ENCODE measurements at places on chromosomes 4 and X. TPM values are rescaled to one million over a fixed set of nuclear protein-coding genes. Genes with fewer than 3 reads are reported as not detected.

DNA sequence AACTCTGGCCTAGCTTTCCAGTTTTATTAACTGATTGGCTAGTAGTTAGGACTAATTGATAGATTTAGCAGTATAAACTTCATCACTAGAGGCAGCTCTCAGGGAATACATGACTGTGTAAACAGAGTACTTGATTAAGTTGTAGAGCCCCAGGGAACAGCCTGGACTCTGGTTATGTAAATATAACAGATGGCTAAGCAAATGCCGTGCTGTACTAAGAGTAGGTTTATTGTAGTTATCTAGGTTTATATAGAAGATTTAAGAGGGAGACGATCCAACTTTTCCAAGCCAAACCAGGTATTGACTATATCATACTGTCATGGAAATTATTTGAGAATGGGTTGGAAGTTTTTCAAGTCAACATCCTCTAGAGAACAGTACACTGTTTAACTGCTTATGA lies 463.4 kb upstream of the GRID2 start:
- DNase-seq = no peak

GRCh38 chrX:123959281-123960063 lies 2.0 kb upstream of the STAG2 start:
- peak; percentile 71 for DNase-seq

DNA sequence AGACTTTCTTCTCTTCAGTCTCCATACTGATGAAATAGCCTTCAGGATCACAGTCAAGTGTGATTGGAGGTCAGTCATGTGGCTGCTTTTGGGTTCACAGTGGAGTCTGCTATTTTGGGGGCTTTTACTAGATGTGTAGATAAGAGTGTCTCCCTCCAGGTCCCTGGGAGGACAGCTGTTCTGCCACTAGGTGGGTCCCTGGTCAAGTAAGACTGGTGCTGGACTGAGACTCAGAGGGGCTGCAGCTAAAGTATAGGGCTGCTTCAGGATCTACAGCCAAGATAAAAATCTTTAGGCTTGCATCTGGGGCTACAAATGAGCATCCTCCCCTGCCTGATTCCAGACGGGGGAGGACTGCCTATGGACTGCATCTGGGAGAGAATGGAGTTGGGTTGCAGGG lies 200.7 kb upstream of the ANKRD50 start:
- no peak for DNase-seq

The AREG gene
- not detected for total RNA-seq

GRCh38 chr4:107931775-107932321 lies 499 bp downstream of the CYP2U1 start:
- no peak for DNase-seq

The HPGD gene
- not detected for total RNA-seq

- no peak for DNase-seq
These were observed 2.8 kb upstream of the RUFY3 start for GRCh38 chr4:70718811-70719604.

GRCh38 chr4:96775501-96775900 lies 935.6 kb downstream of the PDHA2 start:
- DNase-seq = no peak

- no peak for DNase-seq
These were observed 74.8 kb upstream of the POF1B start for GRCh38 chrX:85454295-85454694.

DNA sequence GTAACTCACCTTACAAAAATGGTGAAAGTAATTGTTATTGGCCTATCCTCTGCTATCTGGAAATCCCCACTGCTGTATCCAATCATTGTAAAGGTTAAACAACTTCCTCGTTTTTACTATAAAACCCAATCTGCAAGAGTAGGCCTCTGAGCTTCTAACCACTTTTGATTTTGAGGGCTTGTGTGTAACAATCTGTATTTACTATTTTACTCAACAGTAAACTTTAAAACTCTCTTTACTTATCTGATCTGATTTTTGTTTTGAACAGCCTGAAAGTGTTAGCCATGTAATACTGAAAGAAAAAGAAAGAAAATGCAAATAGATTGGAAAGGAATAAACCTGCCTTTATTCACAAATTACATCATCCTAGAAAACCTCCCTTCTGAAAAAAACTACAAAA lies 63.1 kb downstream of the SLC10A7 start:
- DNase-seq = no peak

The DKK2 gene
- not detected for total RNA-seq

Measured in MG63 (cell line).